ENCODE measurements at places on chromosomes 3 and 15.

DNA sequence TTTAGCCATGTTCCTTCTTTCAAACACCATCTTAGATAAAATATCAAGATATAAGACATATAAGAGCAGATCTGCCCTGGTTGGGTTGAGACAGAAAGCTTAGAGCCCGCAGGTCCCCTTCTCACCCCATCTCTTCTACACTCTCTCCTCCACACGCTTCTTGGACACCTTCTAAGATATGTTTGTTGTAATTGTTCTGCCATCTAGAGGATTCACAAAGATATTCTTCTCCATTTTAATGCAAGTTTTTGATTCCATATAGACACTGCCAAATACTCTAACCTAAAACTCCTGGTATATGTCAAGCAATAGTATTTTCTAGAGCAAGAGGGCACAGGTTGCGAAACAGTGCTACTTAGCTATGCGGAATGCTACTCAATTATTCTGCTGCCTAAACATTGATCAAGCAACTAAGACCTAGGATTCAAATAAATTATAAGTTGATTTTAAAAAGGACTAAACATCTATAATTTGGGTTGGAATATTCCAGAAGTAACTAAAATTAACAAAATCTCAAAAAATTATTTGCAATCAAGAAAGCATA lies 6.8 kb downstream of the CHRM5 start:
- DNase-seq: no peak

GRCh38 chr15:99970891-99971430 lies 237.7 kb upstream of the LYSMD4 start:
- no peak for DNase-seq

DNA sequence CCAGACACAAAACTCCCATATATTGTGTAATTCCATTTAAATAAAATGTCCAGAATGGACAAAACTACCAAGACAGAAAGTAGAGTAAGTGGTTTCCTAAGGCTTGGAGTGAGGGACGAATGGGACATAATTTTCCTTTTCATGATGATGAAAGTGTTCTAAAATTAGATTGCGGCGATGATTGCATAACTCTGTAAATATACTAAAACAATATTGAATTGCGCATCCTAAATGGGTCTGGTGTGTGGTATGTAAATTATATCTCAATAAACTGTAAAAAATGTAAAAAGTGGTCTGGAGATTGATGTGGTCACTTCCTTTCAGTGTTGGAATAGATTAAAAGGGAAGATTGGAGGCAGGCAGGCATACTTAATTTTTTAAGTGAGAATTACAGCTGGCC lies 105.9 kb upstream of the KCNAB1 start:
- no peak for DNase-seq

GRCh38 chr3:79086514-79086913 lies 681.3 kb downstream of the ROBO1 start:
- no peak for DNase-seq

GRCh38 chr15:74800559-74801094 lies 12.0 kb upstream of the LMAN1L start:
- no peak for DNase-seq

- DNase-seq: no peak
Measured at GRCh38 chr15:85795337-85796305, 896 bp upstream of the KLHL25 start.

Data from stimulated activated CD4-positive, alpha-beta T cell treated with anti-CD3 and anti-CD28 coated beads, TNF-alpha, amount 100 ng/mL, for 4 hours (primary cell).